ENCODE measurements at places on chromosomes 12 and 14. TPM values are rescaled to one million over a fixed set of nuclear protein-coding genes. Genes with fewer than 3 reads are reported as not detected.

Gene KRT77
- not detected for total RNA-seq

Gene ETNK1
- 70.0 TPM for total RNA-seq

Gene C12orf56
- total RNA-seq = not detected

Gene TMEM52B
- total RNA-seq = 0.27 TPM

Gene TSPAN11
- total RNA-seq = 2.8 TPM

GRCh38 chr12:68037616-68038255 lies 48.5 kb downstream of the IFNG-AS1 start:
- no peaks in the 10 kb centered on the region for H3K4me1 ChIP-seq
- no peaks in the 10 kb centered on the region for H3K36me3 ChIP-seq
- H3K27me3 ChIP-seq = no peaks in the 10 kb centered on the region
- DNase-seq = no peak

DNA sequence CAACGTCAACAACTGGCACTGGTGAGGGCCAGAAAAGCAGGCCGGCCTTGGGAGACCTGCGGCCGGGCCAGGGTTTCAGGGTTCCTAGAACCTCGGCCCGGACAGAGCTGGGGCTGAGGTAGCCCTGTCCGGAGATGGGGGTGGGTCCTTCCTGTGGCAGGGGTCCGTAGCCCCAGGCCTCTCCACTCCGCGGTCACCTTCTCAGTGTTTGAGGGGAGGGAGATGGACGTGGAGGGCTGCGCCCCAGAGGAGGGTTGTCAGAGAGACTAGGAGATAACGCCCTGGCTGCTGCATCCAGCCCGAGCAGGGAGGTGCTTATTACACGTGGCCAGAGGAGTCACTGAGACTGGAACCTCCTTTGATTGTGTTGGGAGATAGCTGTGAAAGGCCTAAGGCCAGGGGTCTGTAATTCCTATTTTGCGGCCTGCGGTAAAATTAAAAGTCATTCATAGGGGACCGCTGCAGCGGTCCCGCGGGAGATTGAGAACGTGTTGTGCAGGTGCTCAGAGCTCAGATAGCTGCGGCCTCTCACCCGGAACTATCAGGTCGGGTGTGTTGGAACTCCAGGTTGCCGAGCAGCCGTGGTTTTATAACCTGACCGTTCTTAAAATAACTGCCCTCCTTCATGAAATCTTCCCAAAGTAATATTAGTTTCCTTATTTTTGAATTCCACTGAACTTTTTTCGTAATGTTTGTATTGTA lies 507 bp downstream of the AHSA1 start:
- H3K36me3 ChIP-seq = peaks cover 5% of the 10 kb centered on the region
- H3K4me1 ChIP-seq = no peaks in the 10 kb centered on the region
- no peak for DNase-seq
- peak overlapping the region; percentile 89 for H3K4me3 ChIP-seq
- H3K27me3 ChIP-seq = no peaks in the 10 kb centered on the region

GRCh38 chr14:76389841-76390240 lies 13.9 kb downstream of the ESRRB start:
- H3K27ac ChIP-seq = no peak overlapping the region
- H3K4me1 ChIP-seq = no peaks in the 10 kb centered on the region
- peaks cover 2% of the 10 kb centered on the region for H3K27me3 ChIP-seq
- no peaks in the 10 kb centered on the region for H3K36me3 ChIP-seq
- no peak overlapping the region for H3K4me3 ChIP-seq

DNA sequence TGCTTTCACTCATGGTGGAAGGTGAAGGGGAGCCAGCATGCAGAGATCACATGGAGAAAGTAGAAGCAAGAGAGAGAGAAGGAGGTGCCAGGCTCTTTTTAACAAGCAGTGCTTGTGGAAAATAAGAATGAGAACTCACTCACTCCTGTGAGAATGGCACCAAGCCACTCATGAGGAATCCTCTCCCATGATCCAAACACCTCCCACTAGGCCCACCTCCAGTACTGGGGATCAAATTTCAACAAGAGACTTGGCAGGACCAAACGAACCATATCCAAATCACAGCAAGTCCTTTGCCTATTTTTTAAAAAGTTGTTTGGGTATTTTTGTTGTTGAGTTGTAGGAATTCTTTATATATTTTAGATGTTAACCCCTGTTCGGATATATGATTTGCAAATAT lies 245.9 kb upstream of the ARID2 start:
- H3K4me3 ChIP-seq = no peak overlapping the region
- DNase-seq = peak; percentile 78
- H3K4me1 ChIP-seq = no peaks in the 10 kb centered on the region
- no peaks in the 10 kb centered on the region for H3K27me3 ChIP-seq
- no peak overlapping the region for H3K27ac ChIP-seq
- H3K36me3 ChIP-seq = no peaks in the 10 kb centered on the region

DNA sequence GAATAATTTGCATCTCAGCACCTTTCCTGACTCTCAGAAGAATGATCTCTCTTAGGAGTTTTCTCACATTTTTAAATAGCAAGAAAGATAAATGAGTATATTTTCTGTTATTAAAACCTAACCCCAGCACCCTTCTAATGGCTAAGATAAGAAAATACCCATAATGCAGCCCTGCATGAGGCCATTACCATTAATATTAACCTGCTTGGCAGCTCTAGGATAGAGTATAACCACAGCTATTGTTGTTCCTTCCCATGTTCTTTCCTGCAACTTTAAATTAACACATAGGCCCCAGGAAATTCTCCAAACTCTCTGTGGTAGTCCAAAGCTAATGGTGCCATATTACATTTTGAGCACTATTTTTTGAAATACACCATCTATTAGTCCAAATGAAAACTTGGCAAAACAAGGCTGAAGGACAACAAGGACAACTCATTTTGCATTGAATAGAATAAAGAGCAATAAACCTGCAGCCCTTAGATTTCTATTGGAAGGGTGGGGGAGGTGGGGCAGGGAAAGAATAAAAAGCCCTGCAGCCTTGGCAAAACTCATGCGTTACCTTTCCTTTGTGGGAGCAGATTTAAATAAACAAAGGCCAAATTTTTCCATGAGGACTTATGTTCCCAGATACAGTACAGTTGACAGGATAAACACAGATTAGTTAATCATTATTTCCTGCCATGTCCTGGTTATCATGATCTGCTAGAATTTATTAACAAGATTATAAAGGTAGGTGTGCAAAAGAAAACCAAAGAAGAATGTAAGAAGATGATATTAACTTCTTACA lies 46.9 kb downstream of the BTG1 start:
- DNase-seq = no peak
- no peak overlapping the region for H3K27ac ChIP-seq
- no peaks in the 10 kb centered on the region for H3K4me1 ChIP-seq
- no peaks in the 10 kb centered on the region for H3K27me3 ChIP-seq
- H3K4me3 ChIP-seq = no peak overlapping the region
- no peaks in the 10 kb centered on the region for H3K36me3 ChIP-seq

DNA sequence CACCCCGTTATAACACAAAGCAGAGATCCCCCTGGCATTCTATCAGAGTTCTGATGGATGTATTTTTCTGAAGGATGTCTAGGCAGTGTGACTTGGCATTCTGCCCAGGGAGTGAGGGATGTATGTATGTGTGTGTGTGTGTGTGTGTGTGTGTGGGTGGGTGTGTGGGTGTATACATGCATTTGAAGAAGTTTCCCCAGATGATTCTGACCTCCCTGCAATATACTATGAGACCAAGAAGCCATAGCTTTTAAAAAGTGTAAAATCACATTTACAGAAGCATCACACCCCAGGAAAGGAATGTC lies 59.7 kb upstream of the NAP1L1 start:
- no peak for DNase-seq
- H3K4me1 ChIP-seq = no peaks in the 10 kb centered on the region
- H3K27ac ChIP-seq = no peak overlapping the region
- no peak overlapping the region for H3K4me3 ChIP-seq
- H3K36me3 ChIP-seq = no peaks in the 10 kb centered on the region

DNA sequence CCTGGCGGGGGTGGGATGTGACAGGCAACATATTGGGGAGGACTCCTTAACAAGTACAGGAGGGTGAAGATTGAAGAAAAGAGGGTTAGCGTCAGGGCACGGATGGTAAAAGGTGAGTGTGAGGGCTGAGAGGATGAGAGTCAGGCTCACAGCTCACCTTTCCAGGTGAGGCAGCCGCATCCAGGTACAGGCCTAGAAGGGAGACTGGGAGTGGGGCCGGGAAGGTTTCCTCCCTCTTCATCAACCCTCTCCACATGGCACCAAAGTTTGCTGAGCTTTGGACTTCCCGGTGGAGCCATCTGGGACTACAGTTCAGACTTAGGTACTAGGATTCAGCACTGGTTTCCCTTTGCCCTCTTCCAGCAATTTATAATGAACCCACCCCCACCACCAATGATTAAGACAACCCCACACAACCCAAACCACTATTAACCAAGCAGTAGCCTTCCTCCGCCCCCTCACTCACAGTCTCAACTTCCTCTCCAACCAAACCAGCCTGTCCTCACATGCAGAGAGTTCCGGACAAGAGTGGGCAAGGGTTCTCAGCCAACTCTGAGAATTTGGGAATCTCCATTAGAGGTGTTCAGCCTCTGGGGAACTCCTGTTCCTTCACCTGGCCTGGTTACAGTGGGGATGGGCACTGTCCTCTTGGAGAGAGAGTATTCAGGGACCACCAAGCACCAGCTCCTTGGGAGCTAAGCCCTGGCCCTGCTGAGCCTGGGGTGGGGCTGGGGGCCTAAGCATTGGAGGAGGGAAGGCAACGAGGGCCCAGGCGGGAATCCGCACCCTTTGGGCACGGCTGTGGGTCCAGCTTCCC lies 2.4 kb upstream of the HOXC4 start:
- H3K27me3 ChIP-seq = no peaks in the 10 kb centered on the region
- no peak for DNase-seq
- H3K4me3 ChIP-seq = no peak overlapping the region

DNA sequence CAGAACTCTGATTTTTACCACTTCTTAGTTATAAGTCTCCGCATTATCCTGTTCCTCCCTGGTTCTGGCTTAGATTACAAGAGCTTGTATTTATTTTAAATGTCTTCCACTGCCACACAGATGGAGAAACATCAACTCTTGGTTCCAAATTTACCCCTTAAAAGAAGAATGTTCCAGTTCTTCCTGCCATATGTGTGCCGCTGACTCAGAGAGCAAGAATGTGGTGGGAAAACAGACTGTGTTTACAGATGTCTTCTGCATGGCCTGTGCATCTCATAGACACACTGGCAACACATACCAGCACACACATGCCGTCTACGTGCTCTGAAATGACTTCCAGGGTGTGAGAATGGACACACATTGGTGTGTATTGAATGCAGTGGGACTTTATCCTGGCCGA lies 383.0 kb downstream of the LRIG3 start:
- H3K4me1 ChIP-seq = no peaks in the 10 kb centered on the region
- H3K27ac ChIP-seq = no peak overlapping the region
- DNase-seq = no peak
- H3K4me3 ChIP-seq = no peak overlapping the region

GRCh38 chr14:99891266-99891665 lies 98.1 kb downstream of the EML1 start:
- no peaks in the 10 kb centered on the region for H3K27me3 ChIP-seq
- H3K27ac ChIP-seq = no peak overlapping the region
- DNase-seq = no peak
- H3K4me1 ChIP-seq = no peaks in the 10 kb centered on the region
- H3K4me3 ChIP-seq = no peak overlapping the region
- no peaks in the 10 kb centered on the region for H3K36me3 ChIP-seq

DNA sequence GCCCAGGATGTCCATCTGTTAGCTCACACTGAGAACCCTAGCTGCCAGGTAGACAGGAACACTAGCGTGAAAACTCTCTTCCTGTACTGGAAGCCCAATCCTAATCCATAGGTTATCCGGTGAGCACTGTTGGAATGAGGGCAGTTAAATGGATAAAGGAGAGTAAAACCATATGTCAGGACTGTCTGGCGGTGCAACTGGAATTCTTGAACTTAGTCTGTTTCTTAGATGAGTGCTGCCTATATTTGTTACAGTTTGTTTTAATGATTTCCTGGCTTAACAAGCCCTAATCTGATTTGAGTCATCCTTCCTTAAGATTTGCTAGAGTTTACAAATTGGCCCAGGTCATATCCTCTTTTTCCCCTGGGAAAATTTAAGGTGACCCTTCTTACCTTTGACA lies 104.7 kb downstream of the ANO4 start:
- DNase-seq = no peak
- H3K27ac ChIP-seq = no peak overlapping the region
- H3K4me3 ChIP-seq = no peak overlapping the region
- no peaks in the 10 kb centered on the region for H3K36me3 ChIP-seq
- no peaks in the 10 kb centered on the region for H3K4me1 ChIP-seq
- no peaks in the 10 kb centered on the region for H3K27me3 ChIP-seq

DNA sequence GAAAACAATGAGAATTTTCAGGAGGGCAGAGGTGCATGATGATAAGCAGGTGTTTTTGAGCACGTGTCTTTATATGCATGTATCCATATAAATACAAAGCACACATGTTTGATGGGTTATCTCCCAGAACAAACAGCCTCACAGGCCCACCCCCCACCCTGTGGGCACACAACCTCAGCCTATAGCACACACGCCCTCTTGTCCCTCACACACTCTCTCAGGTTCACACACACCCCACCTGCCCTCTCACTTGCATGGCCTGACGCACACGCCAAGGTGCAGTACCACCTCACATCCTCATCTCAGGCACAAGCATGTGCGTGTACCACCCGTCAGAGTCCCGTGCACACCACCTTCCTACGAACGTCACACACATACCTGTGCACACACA lies 8.6 kb upstream of the KRT8 start:
- no peak overlapping the region for H3K4me3 ChIP-seq
- no peaks in the 10 kb centered on the region for H3K36me3 ChIP-seq
- H3K27me3 ChIP-seq = no peaks in the 10 kb centered on the region
- no peaks in the 10 kb centered on the region for H3K4me1 ChIP-seq

DNA sequence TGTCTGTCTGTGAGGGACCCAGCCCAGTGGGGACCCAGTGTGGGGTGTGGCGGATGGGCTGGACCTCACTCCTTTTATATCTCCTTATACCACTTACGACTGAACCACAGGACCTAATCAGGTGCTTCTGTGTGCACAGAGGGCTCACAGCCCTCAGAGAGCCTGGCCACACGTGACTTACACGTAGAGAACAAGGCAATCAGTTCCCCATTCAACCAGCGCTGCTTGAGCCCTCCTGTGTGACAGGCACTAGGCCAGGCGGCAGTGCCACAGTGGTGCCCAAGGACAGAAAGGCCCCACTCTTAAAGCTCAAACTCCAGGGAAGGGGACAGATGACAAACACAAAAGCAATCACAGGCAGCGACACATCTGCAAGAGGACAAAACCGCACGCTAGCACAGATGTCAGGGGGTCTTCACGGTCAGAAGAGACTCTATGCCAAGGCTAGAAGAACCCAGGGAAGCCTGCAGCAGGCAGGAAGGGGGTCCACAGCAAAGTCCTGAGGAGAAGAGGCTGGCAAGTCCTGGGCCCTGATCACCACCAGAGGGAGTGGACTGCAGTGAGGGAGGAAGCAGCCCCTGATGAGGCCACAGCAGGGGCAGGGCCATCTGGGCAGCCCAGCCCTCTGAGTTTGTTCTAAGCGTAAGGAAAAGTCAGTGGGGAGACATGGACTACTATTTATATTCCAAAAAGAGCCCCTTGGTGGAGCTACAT lies 39.3 kb downstream of the SETD3 start:
- no peak for DNase-seq
- peaks cover 4% of the 10 kb centered on the region for H3K36me3 ChIP-seq
- no peaks in the 10 kb centered on the region for H3K4me1 ChIP-seq
- no peak overlapping the region for H3K27ac ChIP-seq
- H3K4me3 ChIP-seq = no peak overlapping the region

GRCh38 chr12:6697584-6698351 lies 2.8 kb downstream of the PIANP start:
- no peak overlapping the region for H3K27ac ChIP-seq
- no peaks in the 10 kb centered on the region for H3K27me3 ChIP-seq
- peak; percentile 59 for DNase-seq
- H3K4me3 ChIP-seq = no peak overlapping the region
- H3K36me3 ChIP-seq = no peaks in the 10 kb centered on the region

- no peaks in the 10 kb centered on the region for H3K36me3 ChIP-seq
- no peak overlapping the region for H3K4me3 ChIP-seq
- no peak for DNase-seq
- no peak overlapping the region for H3K27ac ChIP-seq
- no peaks in the 10 kb centered on the region for H3K4me1 ChIP-seq
Measured at GRCh38 chr12:128592220-128592744, 231.5 kb downstream of the SLC15A4 start.
